ENCODE measurements at places on chromosomes 7 and 10. TPM values are rescaled to one million over a fixed set of nuclear protein-coding genes. Genes with fewer than 3 reads are reported as not detected.
A peak's percentile ranks its signal among the peaks of the same experiment; 100 is the strongest.

CHAT gene
- total RNA-seq: not detected

HOXA9 gene
- not detected for total RNA-seq

SFRP4 gene
- not detected for total RNA-seq

FOXI2 gene
- not detected for total RNA-seq

- DNase-seq: no peak
Measured at GRCh38 chr10:24468281-24468751, 255.4 kb downstream of the ARHGAP21 start.

DNA sequence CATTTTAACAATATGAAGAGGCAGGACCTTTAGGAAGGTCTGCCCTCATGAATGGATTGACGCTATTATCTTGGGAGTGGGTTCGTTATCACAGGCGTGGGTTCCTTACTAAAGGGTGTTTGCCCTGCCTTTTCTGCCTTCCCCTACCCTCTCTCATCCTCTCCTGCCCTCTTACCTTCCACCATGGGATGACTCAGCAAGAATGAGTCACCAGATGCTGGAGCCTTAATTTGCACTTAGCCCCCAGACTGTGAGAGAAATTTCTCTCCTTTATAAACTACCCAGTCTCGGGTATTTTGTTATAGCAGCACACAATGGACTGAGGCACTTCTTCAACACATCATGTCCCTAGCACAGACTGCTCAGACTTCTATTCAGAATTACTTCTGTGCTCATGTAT lies 31.4 kb upstream of the ZNF32 start:
- DNase-seq: no peak

DNA sequence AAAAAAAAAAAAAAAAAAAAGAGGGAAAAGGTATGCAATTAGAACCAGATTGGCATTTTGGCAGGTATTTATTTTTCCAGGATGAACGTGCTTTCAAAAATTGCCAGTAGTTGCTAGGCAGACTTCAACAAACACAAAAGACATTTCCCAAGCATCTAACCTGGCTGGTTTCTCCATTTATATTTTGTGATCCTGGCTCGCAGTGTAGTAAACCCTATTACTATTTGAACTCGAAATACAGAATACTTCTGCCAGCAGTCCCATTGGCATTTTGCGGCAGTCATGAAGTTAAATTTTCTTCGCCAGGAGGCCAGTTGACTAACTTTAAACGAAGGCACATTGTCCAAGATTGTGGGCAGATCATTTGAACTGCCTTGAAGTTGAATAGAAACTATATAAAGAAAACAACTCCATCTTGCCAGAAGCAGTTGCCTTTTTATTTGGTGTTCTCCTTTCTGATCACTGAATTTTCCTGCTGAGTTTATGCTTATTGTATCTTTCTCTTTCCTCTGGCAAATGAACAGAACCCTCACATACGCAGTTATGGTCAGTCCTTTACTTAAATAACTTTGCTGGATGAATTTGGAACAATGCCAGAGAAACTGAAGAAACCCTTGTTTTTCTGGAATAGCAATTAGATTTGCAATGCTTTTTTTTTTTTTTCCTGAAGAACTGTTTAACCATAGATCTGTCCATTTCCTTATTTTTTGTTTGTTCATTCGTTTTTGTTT lies 132.9 kb downstream of the BICC1 start:
- DNase-seq: no peak

GRCh38 chr10:847868-848267 lies 83.6 kb downstream of the LARP4B start:
- DNase-seq: no peak

DNA sequence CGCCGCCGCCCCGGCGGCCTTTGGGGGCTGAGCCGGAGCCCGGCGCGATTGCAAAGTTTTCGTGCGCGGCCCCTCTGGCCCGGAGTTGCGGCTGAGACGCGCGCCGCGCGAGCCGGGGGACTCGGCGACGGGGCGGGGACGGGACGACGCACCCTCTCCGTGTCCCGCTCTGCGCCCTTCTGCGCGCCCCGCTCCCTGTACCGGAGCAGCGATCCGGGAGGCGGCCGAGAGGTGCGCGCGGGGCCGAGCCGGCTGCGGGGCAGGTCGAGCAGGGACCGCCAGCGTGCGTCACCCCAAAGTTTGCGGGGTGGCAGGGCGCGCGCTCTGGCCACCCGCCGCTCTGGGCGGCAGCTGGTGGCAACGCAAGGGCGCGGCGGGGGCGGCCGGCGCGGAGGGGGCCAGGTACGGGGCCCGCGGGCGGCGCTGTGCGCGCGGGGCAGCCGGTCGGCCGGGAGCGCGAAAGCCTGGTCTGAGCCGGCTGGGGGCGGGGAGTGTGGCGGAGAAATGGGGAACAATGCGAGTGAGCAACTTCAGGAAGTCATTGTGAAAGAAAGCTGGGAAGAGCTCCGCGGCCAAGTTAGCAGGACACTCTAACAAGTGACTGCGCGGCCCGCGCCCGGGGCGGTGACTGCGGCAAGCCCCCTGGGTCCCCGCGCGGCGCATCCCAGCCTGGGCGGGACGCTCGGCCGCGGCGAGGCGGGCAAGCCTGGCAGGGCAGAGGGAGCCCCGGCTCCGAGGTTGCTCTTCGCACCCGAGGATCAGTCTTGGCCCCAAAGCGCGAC lies at the start of gene IKZF1:
Gene IKZF1 (plus strand): TSS at position 588 of the 782 bp plus-strand sequence. CDS start 14,346 bp downstream, outside the sequence.
- peak; percentile 58 for DNase-seq

GRCh38 chr7:95539426-95539825 lies 53.7 kb downstream of the ASB4 start:
- no peak for DNase-seq

- DNase-seq: no peak
Measured at GRCh38 chr7:151104411-151105235, 18.3 kb downstream of the AGAP3 start.

- peak; percentile 43 for DNase-seq
Measured at GRCh38 chr10:129877773-129878371, 86.2 kb downstream of the EBF3 start.

DNA sequence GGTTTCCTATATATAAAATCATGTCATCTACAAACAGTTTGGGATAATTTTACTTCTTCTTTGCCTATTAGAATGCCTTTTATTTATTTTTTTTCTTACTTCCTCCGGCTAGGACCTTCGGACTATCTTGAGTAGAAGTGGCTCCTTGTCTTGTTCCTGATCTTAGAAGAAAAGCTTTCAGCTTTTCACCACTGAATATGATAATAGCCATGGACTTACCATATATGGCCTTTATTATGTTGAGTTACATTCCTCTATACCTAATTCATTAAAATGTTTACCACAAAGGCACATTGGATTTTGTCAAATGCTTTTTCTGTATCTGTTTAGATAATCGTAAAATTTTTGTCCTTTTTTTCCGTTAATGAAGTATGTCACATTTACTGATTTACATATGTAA lies 395.7 kb downstream of the NXPH1 start:
- no peak for DNase-seq

DNA sequence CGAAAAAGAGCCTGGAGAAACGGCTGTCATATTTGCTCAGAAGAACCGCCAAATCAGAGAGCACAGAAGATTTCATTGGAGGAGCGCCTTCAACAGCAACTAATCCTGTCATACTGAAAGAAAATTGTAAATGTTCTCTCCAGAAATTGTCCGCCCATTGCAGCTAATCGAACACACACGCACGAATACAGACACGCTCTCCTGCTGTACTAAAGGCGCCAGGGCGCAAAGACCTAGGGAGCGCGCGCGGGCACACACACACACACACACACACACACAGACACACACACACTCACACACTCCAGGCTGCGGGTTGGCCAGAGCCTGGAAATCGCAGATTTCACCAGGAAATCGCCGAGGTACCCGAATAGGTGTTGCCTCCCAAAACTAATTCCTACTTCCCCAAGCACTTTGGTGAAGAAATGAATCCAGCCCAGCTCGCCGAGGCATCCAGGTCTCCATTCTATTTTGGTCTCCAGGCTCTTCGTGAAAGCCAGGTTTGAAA lies at the start of gene CHRM2:
Gene CHRM2 (plus strand): TSS at position 157 of the 505 bp plus-strand sequence. CDS start 146,214 bp downstream, outside the sequence.
- no peak for DNase-seq

GRCh38 chr10:1942478-1942877 lies 205.2 kb upstream of the ADARB2 start:
- DNase-seq: no peak

DNA sequence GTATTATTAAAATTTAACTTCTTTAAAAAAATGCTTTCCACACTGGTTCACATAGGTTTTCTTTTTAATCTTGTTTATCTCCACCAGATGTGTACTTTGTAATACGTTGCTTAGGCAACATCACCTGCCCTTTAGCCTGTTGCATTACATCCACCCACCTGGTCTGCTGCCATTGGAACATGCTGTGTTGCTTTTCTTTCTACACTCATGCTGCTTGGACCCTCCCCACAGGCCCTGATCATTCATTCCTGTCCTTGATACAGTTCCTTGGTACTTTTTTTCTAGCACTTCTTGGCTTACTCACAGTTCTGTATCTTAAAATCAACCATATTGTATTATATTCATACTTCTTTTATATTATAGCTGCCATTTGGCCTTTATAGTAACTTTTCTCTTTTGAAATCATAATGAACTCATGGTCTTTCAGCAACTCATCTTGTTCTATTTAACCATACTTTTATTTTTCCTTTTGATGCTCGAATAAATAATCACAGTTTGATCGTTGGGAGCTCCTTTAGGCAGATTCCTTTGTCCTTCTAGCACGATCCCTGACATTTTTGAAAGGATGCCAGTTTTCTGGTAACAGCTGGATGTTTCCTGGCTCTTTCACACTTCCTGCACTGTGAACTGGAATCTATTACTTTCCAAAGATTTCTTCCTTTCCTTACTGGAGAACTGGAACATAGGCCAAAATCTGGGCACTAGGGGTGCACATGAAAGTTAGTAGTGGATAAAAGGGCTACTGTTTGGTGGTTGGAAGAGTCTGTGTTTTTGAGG lies 125.1 kb downstream of the CDK14 start:
- no peak for DNase-seq
